ENCODE measurements at places on chromosomes 2 and 18. TPM values are rescaled to one million over a fixed set of nuclear protein-coding genes. Genes with fewer than 3 reads are reported as not detected.

Gene SESTD1
- total RNA-seq: 15.4 TPM

Gene PRKAG3
- total RNA-seq: not detected

Gene PCARE
- total RNA-seq: not detected

Gene POTEI
- total RNA-seq: not detected

Gene ITPRIPL1
- total RNA-seq: 43.5 TPM

Gene DUSP2
- total RNA-seq: 20.3 TPM

Gene PPP1R7
- 90.8 TPM for total RNA-seq

Gene GRB14
- not detected for total RNA-seq

Gene ABCB11
- total RNA-seq: not detected

Gene CHRND
- not detected for total RNA-seq

Gene ABCG5
- total RNA-seq: not detected

Gene DNAH6
- total RNA-seq: 0.89 TPM

Gene MC5R
- total RNA-seq: not detected
